ENCODE measurements at places on chromosomes 2 and 18.

- DNase-seq = no peak
These were observed 181.0 kb downstream of the DYM start for GRCh38 chr18:49279487-49279886.

GRCh38 chr2:23689131-23689700 lies 237.7 kb downstream of the ATAD2B start:
- DNase-seq = no peak

GRCh38 chr2:170206805-170207407 lies 29.0 kb downstream of the MYO3B start:
- DNase-seq = no peak

DNA sequence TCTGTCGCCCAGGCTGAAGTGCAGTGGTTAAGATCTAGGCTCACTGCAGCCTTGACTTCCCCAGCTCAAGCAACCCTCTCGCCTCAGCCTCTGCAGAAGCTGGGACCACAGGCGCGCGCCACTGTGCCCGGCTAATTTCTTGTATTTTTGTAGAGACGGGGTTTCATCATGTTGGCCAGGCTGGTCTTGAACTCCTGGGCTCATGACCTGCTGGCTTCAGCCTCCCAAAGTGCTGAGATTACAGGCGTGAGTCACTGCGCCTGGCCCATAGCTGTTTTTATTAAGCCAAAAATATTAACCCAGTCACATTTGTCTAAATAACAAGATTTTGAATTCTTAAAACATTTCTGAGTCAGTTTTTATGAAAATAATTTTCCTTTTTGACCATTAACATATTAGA lies 6.3 kb upstream of the SFT2D3 start:
- no peak for DNase-seq

GRCh38 chr2:26422947-26423629 lies 21.4 kb downstream of the DRC1 start:
- no peak for DNase-seq

- no peak for DNase-seq
These were observed 43.1 kb upstream of the HDAC4 start for GRCh38 chr2:239443666-239444567.

- DNase-seq = no peak
These were observed 3.8 kb upstream of the FRZB start for GRCh38 chr2:182870227-182870626.

DNA sequence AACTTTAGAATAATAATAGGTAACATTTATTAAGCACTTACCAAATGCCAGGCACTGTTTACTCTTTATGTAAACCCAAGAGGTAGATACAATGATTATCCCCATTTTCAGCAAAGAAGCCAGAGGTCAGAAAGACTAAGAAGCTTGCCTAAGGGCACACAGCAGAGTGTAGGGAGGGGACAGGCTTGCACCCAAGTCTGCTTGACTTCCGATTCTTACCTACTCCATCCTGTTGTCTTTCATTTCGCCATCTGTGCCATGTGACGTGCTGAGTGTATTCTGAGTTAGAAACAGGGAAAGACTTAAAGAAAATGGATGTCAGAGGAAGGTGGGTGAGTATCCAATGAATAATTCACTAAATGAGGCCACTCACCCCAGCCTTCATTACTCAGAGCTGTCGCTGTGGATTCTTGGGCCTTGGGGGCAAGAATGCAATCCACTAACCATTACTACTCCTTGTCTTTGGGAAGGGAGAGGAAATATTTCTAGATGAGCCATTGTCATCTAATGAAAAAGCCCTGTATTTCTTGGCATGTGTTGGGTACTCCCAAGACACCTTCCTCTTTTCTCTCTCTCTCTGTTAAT lies 76.4 kb upstream of the BCL11A start:
- no peak for DNase-seq

Data from stimulated activated CD8-positive, alpha-beta memory T cell treated with anti-CD3 and anti-CD28 coated beads, Interleukin-4, amount 100 ng/mL, for 1 hour (primary cell).